ENCODE measurements at places on chromosomes 1 and 21.

GRCh38 chr1:205214756-205215155, 3.3 kb upstream of the DSTYK start:
- H3K4me1 ChIP-seq: peaks cover 29% of the 10 kb centered on the region
- peaks cover 2% of the 10 kb centered on the region for H3K27me3 ChIP-seq
- H3K27ac ChIP-seq: no peak overlapping the region
- peaks cover 2% of the 10 kb centered on the region for H3K36me3 ChIP-seq
- DNase-seq: no peak

- peaks cover 33% of the 10 kb centered on the region for H3K4me1 ChIP-seq
- peak overlapping the region; percentile 87 for H3K4me3 ChIP-seq
- peaks cover 4% of the 10 kb centered on the region for H3K27me3 ChIP-seq
- H3K27ac ChIP-seq: no peak overlapping the region
- no peaks in the 10 kb centered on the region for H3K36me3 ChIP-seq
- DNase-seq: no peak
Measured at GRCh38 chr1:212700892-212701819, 1.5 kb upstream of the BATF3 start.

GRCh38 chr21:42320791-42321190, 5.6 kb upstream of the TFF3 start:
- peaks cover 8% of the 10 kb centered on the region for H3K4me1 ChIP-seq
- no peaks in the 10 kb centered on the region for H3K36me3 ChIP-seq
- no peak for DNase-seq
- no peak overlapping the region for H3K4me3 ChIP-seq
- H3K27me3 ChIP-seq: peaks cover 32% of the 10 kb centered on the region
- H3K27ac ChIP-seq: no peak overlapping the region

DNA sequence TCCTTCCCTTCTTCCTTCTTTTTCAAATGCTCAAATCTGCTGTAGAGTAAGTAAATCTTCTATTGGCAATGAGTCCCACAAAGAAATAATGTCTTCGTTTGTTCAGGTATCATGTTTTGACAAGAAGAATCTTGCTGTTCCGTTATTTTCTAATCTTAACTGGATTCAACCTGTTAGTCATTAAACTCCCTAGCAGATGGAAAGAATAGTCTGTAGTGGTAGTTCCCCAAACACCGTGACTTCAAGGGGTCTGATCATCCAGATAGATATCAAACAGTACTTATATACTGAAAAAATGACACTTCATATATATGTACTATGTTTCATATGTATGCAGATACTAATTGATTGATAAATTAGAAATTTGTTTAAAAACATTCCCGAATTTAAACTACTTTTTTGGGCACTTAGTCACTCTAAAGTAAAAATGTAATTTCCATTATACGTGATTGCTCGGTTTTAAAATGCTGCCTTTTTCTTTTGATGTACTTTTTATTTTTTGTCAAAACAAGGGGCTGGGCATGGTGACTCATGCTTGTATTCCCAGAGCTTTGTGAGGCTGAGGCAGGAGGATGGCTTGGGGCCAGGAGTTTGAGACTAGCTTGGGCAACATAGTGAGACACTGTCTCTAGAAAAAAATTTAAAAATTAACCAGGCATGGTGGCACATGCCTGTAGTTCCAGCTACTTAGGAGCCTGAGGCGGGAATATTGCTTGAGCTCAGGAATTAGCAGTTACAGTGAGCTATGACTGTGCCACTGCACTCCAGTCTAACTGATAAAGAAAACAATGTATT, 335.7 kb upstream of the SNX7 start:
- no peak for DNase-seq
- no peaks in the 10 kb centered on the region for H3K27me3 ChIP-seq
- H3K27ac ChIP-seq: no peak overlapping the region
- H3K4me3 ChIP-seq: no peak overlapping the region
- H3K4me1 ChIP-seq: no peaks in the 10 kb centered on the region
- no peaks in the 10 kb centered on the region for H3K36me3 ChIP-seq

GRCh38 chr1:36894824-36895223, 139.5 kb downstream of the GRIK3 start:
- H3K4me3 ChIP-seq: no peak overlapping the region
- no peak overlapping the region for H3K27ac ChIP-seq
- H3K4me1 ChIP-seq: no peaks in the 10 kb centered on the region
- H3K36me3 ChIP-seq: no peaks in the 10 kb centered on the region
- H3K27me3 ChIP-seq: peaks cover under 1% of the 10 kb centered on the region

DNA sequence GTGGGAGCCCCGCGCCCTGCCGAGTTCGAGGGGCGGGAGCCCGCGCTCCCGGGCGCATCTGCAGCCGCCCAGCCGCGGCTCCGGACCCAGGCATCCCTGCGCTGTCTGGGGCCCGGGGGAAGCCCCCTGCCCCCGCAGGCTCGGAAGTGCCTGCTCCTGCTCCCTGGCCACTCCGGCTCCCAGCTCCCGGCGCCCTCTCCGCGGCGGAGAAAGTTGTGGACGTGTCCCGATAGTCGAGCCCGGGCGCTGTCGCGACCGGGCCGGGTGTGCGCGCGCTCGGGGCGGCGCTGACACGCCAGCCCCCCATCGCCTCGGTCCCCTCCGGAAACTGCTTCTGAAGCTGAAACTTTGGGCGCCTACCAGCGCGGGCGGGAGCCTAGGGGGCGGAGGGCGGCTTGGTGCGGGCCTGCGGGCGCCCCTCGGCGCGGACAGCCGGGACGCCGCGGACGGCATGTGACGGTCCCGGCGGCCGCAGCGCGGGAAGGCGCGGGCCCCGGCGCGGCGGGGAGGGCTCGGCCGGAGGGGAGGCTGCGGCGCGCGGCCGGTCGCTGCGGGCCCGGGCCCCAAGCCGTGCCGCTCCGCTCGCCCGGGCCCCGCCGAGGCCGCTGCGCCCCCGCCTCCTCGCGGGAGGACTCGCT, 515 bp downstream of the MAN1C1 start:
- H3K27ac ChIP-seq: no peak overlapping the region
- peaks cover 23% of the 10 kb centered on the region for H3K27me3 ChIP-seq
- peak overlapping the region; percentile 43 for H3K4me3 ChIP-seq
- no peak for DNase-seq
- peaks cover 33% of the 10 kb centered on the region for H3K4me1 ChIP-seq

GRCh38 chr1:9190234-9190633, 44.3 kb upstream of the H6PD start:
- no peaks in the 10 kb centered on the region for H3K4me1 ChIP-seq
- H3K4me3 ChIP-seq: no peak overlapping the region
- no peak overlapping the region for H3K27ac ChIP-seq
- DNase-seq: no peak

DNA sequence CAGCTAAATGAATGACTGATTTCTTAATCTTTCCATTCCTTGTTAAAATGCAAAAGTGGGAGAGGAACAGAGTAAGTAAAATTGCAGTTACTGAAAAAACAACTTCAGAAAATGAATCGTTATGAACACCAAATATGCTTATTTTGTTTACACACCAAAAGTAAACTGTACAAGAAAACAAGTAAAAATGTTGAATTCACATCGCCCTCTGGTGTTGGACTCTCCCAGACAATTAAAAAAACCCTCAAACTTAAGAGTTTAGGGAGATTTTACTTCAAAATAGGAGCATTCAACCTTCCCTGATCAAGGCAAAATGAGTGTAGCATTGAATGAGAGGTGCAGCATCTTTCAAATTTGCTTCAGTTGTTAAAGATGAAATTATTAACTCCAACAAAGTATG, 19.4 kb upstream of the ESRRG start:
- H3K27ac ChIP-seq: no peak overlapping the region
- no peak overlapping the region for H3K4me3 ChIP-seq
- H3K4me1 ChIP-seq: no peaks in the 10 kb centered on the region
- H3K27me3 ChIP-seq: peaks cover 3% of the 10 kb centered on the region
- H3K36me3 ChIP-seq: no peaks in the 10 kb centered on the region

- H3K4me3 ChIP-seq: peak overlapping the region; percentile 56
- peak overlapping the region; percentile 84 for H3K27ac ChIP-seq
- no peak for DNase-seq
- H3K4me1 ChIP-seq: peaks cover 20% of the 10 kb centered on the region
Measured at GRCh38 chr1:2312515-2313301, 78.6 kb downstream of the MORN1 start.

DNA sequence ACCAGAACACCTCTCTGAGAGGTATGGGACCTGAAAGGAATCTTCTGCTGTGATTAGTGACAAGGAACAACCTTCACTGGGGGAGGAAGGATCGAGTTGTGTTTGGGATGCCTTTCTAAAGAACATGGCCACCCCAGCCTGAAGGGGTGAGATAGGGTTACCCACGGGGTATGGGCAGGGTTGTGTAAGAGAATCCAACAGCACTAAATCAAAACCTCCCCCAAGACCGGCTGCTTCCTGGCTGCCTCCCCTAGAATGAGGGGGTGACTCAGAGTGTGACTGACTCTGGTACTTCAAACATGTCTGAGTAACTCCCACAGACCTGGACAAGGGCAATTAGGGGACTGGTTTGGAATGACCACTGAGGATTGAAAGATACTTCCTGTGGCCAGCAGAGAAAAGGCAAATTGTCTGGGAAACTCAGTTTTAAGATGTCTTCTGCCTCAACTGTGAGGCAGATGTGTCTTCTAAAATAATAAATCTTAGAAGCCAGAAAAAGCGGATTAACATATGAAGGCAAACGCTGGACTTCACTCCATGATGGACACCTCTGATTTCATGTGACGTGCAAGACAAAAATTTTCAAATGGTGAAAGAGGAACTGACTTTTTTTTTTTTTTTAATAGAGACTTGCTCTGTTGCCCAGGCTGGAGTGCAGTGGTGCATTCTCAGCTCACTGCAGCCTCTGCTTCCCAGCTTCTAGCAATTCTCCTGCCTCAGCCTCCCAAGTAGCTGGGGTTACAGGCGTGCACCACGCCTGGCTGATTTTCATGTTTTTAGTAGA, 6.7 kb upstream of the PTPN14 start:
- no peaks in the 10 kb centered on the region for H3K4me1 ChIP-seq
- no peak overlapping the region for H3K4me3 ChIP-seq
- DNase-seq: no peak
- no peak overlapping the region for H3K27ac ChIP-seq

DNA sequence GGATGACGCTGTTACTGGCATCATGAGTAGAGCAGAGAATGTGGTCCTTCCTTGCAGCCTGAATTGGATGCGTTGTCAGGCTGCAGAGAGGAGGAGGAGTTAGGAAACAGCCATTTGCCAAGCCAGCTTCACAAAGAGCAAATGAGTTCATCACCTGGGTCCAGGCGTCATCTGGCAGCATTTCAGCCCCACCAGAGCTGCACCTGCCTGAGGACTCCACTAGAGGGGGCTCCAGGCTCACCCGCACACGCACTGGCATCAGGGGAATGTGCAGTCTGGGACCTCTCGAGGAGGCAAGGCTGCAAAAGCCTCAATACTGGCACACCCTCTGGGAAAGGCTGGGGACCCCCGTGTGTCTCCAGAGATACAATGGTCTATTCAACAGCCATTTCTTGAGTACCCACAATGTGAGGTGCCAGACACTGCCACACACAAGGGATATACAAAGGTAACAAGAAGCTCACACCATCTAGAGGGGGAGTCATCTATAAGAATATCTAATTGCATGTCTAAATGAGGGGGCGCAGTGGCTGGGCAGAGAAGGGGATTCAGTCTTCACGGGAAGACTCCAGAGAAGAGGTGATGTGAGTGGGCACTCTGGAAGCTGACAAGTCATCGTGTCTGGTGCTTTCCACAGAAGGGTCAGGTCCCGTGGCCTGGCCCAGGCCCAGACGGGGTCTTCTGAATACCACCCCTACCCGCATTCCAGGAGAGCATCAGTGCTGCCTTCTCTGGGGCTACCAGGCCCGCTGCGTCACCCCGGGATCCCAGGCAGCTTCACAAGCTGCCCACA, 53.5 kb upstream of the CNTN2 start:
- no peak overlapping the region for H3K4me3 ChIP-seq
- H3K27ac ChIP-seq: no peak overlapping the region
- H3K27me3 ChIP-seq: peaks cover 12% of the 10 kb centered on the region

GRCh38 chr1:100543640-100544039, 5.7 kb downstream of the GPR88 start:
- peaks cover 4% of the 10 kb centered on the region for H3K4me1 ChIP-seq
- no peak for DNase-seq
- no peaks in the 10 kb centered on the region for H3K36me3 ChIP-seq
- H3K27me3 ChIP-seq: peaks cover 3% of the 10 kb centered on the region

- H3K4me3 ChIP-seq: no peak overlapping the region
- H3K4me1 ChIP-seq: no peaks in the 10 kb centered on the region
- peaks cover 17% of the 10 kb centered on the region for H3K36me3 ChIP-seq
- H3K27ac ChIP-seq: no peak overlapping the region
- DNase-seq: no peak
Measured at GRCh38 chr21:43694437-43695079, 24.4 kb upstream of the PDXK start.

DNA sequence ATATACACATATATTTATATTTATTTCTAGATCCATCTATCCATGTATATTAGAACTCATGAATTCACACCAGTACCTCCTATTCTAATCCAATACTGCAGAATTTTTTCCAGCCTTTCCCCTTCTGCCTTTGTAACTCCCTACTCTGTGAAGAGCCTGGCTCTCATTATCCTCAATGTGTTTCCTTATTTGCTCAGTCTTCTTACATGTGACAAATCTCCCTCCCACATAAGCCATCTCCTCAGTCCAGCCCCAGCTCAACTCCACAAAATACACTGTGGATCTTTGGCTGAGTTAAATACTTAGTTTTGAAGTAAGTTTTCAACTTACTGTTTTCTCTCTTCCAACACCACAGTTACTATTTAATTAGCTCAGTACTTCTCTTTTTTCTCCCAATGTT, 45.7 kb downstream of the ATP5PO start:
- H3K36me3 ChIP-seq: no peaks in the 10 kb centered on the region
- peaks cover 7% of the 10 kb centered on the region for H3K27me3 ChIP-seq
- no peak for DNase-seq

DNA sequence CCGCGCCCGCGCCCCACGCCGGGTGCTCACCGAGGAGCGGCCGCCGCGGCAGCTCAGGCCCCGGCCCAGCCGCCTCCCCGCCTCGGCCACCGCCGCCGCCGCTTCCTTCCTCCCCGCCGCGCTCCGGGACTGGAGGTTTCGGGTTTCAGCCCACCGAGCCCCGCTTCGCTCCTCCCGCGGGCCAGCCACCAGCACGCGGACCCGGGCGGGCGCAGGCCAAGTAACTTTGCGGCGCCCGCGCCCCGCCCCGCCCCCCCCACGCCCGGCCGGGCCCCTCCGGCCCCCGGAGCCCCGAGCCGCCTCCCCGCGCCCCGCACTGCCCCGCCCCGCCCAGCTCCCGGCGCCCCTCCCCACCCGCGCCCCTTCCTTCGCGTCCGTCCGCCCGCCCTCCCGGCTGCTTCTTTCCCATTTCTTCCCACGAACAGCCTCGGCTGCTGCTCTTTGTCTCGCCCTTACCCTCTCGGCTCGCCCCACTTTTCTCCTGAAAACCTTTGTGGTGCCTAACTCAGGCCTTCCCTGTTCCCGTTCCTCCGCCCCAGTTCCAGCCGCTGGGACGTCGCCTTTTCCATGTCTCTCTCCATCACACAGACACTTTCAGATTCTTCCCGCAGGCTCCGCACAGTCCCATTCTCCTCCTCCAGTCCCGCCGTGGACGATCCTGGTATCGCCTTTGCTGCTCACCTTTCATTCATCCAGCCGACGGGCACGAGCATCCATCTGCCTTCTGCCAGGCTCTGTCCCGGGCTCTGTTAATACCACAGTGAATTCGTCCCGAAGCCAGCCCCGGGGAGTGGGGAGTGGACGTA, at the start of gene GPR161:
Gene GPR161, minus strand, starts transcription at position 222 of the 806 bp plus-strand sequence. CDS start 32,080 bp downstream, outside the sequence.
- H3K36me3 ChIP-seq: peaks cover 3% of the 10 kb centered on the region
- peaks cover 9% of the 10 kb centered on the region for H3K27me3 ChIP-seq
- peak within 1 kb of the TSS; percentile 29 for H3K27ac ChIP-seq
- H3K4me1 ChIP-seq: peaks cover 8% of the 10 kb centered on the region
- DNase-seq: peak; percentile 36
